Peyer's patch (tissue), 4 donors: ENCODE measurements at places on chromosomes 4 and X. TPM values are rescaled to one million over a fixed set of nuclear protein-coding genes. Genes with fewer than 3 reads are reported as not detected.

HMX1 gene
- not detected for total RNA-seq

SPANXC gene
- total RNA-seq: not detected

PARM1 gene
- 10.7 TPM for total RNA-seq

PHEX gene
- total RNA-seq: not detected

HAND2 gene
- total RNA-seq: 9.1 TPM

MTTP gene
- 394 TPM for total RNA-seq

- DNase-seq: no peak
Measured at GRCh38 chr4:127143460-127144195, 489.1 kb upstream of the INTU start.

DNA sequence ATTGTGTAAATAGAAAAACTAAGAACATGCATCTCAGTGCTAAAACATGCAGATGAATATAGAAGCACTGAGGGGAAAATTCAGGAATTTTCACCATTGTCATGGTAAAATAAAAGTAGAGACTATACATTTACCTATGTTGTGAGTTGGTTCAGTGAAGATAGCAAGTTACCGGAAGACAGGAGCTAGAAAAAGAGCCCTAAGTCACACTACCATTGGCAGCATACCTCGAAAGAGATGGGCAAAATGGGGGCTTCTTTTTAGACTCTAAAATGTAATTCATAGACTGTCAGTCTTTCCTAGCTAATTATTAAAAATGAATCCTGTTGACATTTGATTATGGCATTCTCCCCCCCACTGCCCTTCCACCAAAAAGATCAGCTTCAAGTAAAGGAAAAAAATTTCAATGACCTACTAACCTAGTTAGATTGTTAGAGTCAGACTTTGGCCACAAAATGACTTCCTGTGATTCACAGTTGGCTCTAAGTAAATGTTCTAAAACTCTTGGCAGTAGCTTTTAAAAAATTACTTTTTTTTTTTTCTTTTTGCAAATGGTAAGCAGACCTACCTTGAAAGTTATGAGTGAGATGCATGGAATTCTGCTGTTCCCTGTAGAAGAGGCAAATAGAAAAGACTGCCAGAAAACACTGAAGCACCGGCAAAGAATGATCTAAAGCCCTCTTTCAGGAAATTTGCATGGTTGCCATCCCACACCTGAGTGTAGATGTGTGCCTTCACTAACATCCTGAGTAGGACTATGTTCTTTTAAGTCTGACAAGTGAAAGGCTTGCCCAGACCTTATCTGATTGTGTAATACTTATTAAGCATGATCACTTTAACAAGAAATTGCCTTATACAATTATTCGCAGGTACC is 26.4 kb upstream of the ARSJ start:
- no peak for DNase-seq

DNA sequence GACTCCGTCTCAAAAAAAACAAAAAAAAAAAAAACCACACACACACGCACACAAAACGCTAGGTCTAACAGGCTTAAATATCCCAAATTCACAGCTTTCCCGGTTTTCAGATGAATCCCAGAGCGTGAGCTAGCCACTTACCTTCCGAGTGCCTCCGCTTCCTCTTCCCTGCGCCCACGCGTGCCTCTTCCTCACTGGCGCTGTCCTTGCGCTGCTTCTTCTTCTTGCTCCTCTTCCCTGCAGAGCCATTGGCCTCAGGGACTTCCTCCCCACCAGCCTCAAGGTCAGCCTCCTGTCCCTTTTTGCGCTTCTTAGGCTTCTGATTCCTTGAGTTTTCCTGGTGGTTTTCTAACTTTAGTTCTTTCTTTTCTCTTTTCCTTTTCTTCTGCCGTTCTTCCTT is 15.7 kb downstream of the LYAR start:
- no peak for DNase-seq

- DNase-seq: no peak
Measured at GRCh38 chrX:68273887-68274286, 159.4 kb downstream of the OPHN1 start.

- DNase-seq: peak; percentile 50
Measured at GRCh38 chrX:2898846-2899512, 30.2 kb downstream of the ARSD start.

GRCh38 chr4:104465201-104465600 is 29.5 kb downstream of the CXXC4 start:
- no peak for DNase-seq

DNA sequence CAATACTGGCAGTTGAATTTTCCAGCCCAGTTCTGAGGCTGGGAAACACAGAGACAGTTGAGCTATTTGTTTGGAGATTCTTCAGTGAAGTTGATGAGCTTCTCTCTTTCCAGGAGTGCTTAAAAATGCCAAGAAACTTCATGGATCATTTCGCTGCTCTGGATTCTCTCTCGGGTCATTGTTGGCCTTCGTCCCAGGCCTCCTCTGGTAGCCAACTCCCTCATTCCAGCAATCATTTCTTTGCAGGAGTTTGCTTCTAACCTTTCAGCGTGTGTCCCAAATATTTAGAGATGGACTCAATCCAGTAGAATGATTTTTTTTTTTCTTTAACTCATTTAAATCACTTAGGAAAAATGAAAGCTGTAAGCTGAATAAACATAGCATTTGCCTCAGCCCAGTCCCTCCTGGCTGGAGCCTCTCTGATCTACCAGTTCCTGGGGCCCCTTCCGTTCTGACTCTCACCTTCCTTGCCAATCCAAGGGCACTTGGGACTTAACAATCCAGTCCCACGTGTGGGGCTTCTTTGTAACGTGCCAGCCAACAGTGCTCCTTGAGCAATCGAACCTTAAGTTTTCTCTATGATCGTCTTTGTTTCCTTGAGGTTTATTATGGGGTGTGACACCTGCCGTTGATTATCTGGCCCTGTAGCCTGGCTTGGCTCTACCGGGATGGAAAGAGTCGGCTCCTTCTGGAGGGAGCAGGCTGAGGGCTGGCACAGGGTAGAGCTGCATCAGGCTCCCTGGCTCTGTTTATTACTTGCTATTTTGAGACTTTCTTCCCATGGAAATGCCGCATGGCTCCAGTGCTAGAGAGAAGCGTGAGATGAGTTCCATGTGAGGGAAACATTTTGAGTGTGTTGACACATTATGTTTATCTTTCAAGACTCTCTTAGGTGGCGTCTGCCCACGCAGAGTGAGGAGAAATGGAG is 80.4 kb upstream of the GPC4 start:
- no peak for DNase-seq

- no peak for DNase-seq
Measured at GRCh38 chrX:139554376-139554775, 23.8 kb downstream of the F9 start.

- no peak for DNase-seq
Measured at GRCh38 chr4:88143504-88143903, 14.9 kb downstream of the ABCG2 start.

GRCh38 chr4:142406917-142407501 is 439.1 kb downstream of the INPP4B start:
- DNase-seq: no peak

- no peak for DNase-seq
Measured at GRCh38 chr4:70778888-70779422, 57.2 kb downstream of the RUFY3 start.

DNA sequence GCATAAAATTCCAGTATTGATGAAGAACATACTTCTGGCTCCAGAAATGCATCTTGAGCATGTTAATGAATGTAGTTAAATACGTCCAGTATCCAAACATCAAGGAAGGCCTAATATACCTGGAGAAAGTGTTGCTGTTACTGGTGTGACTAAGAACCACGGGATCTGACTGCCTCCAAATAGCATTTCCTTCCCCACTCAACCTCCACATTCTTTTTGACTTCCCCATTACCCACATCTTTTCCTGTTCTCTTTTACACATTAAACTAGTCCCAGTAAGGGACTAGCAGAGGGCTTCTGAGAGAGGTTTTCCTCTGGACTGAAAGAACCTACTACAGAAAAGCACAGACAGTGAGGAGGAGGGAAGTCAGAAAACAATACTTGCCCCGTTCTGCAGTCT is 482.8 kb upstream of the HTR2C start:
- DNase-seq: no peak

GRCh38 chr4:124804584-124804983 is 92.1 kb upstream of the ANKRD50 start:
- no peak for DNase-seq

- no peak for DNase-seq
Measured at GRCh38 chr4:8159537-8160232, 1.1 kb upstream of the ABLIM2 start.

GRCh38 chrX:20414762-20415445 is 148.2 kb upstream of the RPS6KA3 start:
- no peak for DNase-seq

- no peak for DNase-seq
Measured at GRCh38 chrX:45133465-45133864, 67.2 kb downstream of the DIPK2B start.

- DNase-seq: no peak
Measured at GRCh38 chr4:41533680-41534079, 4.3 kb upstream of the LIMCH1 start.

DNA sequence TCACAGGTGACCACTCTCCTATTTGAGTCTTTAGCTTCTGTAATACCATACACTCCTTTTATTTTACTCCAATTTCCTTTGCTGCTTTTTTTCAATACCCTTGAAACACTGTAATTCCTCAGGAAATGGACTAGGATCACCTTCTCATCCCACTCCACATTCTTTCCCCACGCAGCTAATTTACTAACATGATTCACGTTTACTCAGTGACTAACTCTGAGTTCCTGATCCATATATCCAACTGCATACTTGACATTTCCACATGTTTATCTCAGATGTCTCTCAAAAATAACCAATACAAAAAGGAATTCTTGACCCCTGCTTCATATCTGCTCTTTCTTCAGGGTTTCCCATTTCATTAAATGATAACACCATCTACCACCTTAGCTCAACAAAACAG is 19.9 kb downstream of the RPS6KA6 start:
- no peak for DNase-seq

DNA sequence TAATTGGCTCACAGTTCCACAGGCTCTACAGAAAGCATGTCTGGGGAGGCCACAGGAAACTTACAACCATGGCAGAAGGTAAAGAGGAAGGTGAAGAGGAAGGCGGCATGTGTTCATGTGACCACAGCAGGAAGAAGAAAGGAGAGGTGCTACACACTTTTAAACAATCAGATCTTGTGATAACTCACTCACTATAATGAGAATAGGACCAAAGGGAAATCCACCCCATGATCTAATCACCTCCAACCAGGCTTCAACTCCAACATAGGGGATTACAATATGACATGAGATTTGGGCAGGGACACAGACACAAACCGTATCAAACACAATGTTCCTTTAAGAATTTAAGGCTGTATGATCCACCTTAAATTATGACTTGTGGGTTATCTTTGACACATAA is 10.5 kb upstream of the PGM2 start:
- no peak for DNase-seq
